ENCODE measurements at places on chromosomes 1 and 21. TPM values are rescaled to one million over a fixed set of nuclear protein-coding genes. Genes with fewer than 3 reads are reported as not detected.

Gene SIM2
- 0.55 TPM for total RNA-seq

GRCh38 chr1:81584398-81584797, 216.3 kb upstream of the ADGRL2 start:
- DNase-seq = no peak
- H3K27ac ChIP-seq = no peak overlapping the region
- H3K4me1 ChIP-seq = no peaks in the 10 kb centered on the region
- no peaks in the 10 kb centered on the region for H3K27me3 ChIP-seq
- no peak overlapping the region for H3K4me3 ChIP-seq

Gene CFAP141
- not detected for total RNA-seq

DNA sequence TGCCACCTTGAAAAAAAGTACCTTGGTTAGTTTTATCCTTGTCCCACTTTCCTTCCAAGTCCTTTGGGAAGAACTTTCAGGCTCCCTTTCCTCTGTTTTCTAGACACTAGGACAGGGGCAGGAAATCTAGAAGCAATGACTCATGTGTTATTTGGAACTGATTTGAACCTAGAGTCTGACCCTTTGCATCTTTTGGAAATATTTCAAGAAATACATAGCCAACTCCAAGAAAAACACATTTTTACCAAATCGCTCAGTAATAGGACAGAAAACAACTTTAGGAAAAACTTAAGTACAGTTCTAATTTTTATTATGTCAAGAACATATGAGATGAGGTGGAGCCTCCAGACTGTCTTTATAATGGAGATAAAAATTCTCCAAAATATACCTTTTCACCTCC, 292.4 kb downstream of the PTBP2 start:
- no peaks in the 10 kb centered on the region for H3K36me3 ChIP-seq
- H3K27me3 ChIP-seq = no peaks in the 10 kb centered on the region
- no peaks in the 10 kb centered on the region for H3K4me1 ChIP-seq
- no peak overlapping the region for H3K4me3 ChIP-seq
- H3K27ac ChIP-seq = no peak overlapping the region
- DNase-seq = no peak

DNA sequence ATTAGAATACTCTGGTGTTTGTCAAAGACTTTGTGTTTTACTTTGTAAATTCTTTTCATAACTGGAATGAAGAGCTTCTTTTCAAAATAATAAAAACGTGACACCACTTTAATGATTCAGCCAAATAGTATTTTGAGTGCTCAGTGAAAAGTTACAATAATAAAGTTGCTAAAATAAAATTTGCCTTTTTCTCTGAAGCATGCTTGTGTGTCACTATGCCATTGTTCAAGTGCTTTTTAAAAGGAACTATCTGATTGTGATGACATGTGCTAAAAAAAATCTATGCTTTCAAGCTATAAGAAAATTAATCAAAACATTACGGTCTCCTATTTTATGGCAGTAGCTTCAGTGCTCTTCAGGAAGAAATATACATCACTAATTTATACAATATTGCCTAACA, 1290.5 kb upstream of the B3GALT2 start:
- H3K4me1 ChIP-seq = no peaks in the 10 kb centered on the region
- H3K27me3 ChIP-seq = no peaks in the 10 kb centered on the region
- H3K27ac ChIP-seq = no peak overlapping the region
- no peak overlapping the region for H3K4me3 ChIP-seq

GRCh38 chr1:225866061-225866837, 15.9 kb downstream of the TMEM63A start:
- H3K4me3 ChIP-seq = no peak overlapping the region
- peaks cover 72% of the 10 kb centered on the region for H3K36me3 ChIP-seq
- H3K27me3 ChIP-seq = no peaks in the 10 kb centered on the region
- DNase-seq = peak; percentile 77

GRCh38 chr1:235403593-235403992, 36.4 kb downstream of the TBCE start:
- H3K36me3 ChIP-seq = peaks cover 5% of the 10 kb centered on the region
- H3K4me3 ChIP-seq = no peak overlapping the region
- H3K27ac ChIP-seq = no peak overlapping the region
- no peaks in the 10 kb centered on the region for H3K4me1 ChIP-seq
- DNase-seq = no peak

Gene GIPC2
- 0.15 TPM for total RNA-seq

- peaks cover 4% of the 10 kb centered on the region for H3K4me1 ChIP-seq
- no peak overlapping the region for H3K4me3 ChIP-seq
- H3K27me3 ChIP-seq = no peaks in the 10 kb centered on the region
- H3K27ac ChIP-seq = no peak overlapping the region
Observed at GRCh38 chr1:230219174-230220067, 152.4 kb downstream of the GALNT2 start.

DNA sequence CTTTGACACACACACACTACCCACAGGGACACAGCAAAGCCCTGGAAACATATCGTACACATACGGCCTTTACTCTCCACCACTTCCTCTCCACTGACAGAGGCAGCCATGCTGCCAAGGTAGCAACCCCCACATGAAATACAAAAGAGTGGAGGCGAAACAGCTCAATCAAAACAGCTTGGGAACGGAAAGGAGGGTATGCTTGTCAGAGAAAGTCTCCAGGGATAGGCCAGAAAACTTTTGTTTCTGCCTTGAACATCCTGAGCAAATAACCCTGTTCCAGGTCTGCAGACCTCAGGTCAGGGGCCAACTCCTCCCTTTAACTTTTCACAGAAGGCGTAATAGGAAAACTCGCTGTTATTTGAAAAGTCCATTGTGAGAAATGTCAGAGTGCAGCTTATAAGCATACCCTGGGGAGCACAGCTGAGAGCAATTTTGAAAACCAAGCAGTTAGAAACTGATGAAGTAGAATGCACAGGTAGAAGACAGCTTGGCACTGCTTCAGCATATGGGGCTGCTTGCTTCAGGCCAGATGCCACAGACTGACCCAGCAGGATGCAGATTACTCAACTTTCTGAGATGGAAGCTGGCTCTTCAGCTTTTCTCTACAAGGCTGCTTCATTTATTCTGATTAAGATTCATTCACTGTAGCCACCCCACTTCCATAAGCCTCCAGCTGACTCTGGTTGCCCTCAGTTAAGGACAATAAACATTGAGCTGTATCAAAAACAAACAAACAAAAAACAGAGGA, 18.0 kb downstream of the KIAA0319L start:
- H3K27ac ChIP-seq = peak overlapping the region; percentile 92
- H3K4me1 ChIP-seq = peaks cover 45% of the 10 kb centered on the region
- peak overlapping the region; percentile 58 for H3K4me3 ChIP-seq
- no peaks in the 10 kb centered on the region for H3K27me3 ChIP-seq

DNA sequence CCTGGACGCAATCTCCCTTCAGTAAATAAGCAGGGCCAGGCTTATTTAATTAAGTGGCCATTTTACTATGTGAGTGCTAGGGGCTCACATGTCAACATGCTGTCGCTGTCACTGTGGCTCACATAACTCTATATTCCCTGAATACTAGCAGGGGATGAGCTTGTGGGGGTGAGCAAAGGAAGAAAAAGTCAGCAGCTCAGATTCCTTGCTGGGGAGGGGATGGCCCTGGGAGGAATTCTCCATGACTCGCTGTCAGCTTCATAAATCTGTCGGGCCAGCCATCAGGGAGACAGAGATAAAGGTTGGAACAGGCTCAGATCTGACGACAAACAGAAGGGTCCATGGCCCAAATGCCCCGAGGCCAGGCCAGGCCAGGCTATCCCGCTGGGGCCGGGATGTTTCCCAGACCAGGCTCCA, 26.0 kb upstream of the PLEKHG5 start:
- peaks cover 2% of the 10 kb centered on the region for H3K4me1 ChIP-seq
- no peak for DNase-seq
- H3K27me3 ChIP-seq = no peaks in the 10 kb centered on the region
- no peak overlapping the region for H3K27ac ChIP-seq

Gene NBPF10
- 2.2 TPM for total RNA-seq

DNA sequence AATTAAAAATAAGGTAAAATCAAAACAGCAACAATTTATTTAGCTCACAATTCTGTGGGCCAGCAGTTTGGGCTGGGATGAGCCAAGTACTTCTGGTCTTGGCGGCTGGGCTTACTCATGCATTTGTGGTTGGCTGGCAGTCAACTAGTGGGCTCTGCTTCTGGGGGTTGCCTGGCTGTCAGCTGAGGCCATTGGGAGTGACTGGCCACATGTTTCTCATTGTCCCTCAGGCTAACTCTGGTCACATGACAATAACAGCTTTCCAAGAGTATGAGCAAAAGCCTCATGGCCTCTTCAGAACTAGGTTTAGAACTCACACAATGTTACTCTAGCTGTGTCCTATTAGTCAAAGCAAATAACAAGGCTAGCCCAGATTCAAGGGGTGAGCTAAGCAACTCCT, 15.6 kb upstream of the CHIA start:
- H3K27me3 ChIP-seq = peaks cover 24% of the 10 kb centered on the region
- H3K4me3 ChIP-seq = peak overlapping the region; percentile 52
- peak; percentile 38 for DNase-seq

DNA sequence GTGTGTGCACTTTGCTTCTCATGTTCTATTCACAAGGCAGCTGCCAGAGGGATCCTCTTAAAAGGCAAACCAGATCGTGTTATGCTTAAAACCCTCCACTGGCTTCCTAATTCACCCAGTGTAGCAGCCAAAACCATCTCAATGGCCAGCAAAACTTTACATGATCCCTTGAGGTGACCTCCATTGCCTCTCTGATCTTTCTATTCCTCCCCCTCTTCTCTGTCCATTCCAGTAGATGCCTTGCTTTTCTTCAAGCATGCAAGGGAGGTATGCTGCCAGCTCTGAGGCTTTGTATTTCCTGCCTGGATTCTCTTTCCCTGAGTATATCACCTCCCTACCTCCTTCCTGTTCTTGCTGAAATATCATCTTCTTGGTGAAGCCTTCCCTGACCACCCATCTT, 93.2 kb upstream of the KCNK2 start:
- no peaks in the 10 kb centered on the region for H3K27me3 ChIP-seq
- H3K4me3 ChIP-seq = no peak overlapping the region
- DNase-seq = no peak
- no peak overlapping the region for H3K27ac ChIP-seq
- no peaks in the 10 kb centered on the region for H3K36me3 ChIP-seq

GRCh38 chr21:42311160-42311559, 4.0 kb downstream of the TFF3 start:
- no peak overlapping the region for H3K4me3 ChIP-seq
- DNase-seq = no peak
- H3K36me3 ChIP-seq = no peaks in the 10 kb centered on the region
- peaks cover 3% of the 10 kb centered on the region for H3K4me1 ChIP-seq

Gene RCAN3
- 62.6 TPM for total RNA-seq

DNA sequence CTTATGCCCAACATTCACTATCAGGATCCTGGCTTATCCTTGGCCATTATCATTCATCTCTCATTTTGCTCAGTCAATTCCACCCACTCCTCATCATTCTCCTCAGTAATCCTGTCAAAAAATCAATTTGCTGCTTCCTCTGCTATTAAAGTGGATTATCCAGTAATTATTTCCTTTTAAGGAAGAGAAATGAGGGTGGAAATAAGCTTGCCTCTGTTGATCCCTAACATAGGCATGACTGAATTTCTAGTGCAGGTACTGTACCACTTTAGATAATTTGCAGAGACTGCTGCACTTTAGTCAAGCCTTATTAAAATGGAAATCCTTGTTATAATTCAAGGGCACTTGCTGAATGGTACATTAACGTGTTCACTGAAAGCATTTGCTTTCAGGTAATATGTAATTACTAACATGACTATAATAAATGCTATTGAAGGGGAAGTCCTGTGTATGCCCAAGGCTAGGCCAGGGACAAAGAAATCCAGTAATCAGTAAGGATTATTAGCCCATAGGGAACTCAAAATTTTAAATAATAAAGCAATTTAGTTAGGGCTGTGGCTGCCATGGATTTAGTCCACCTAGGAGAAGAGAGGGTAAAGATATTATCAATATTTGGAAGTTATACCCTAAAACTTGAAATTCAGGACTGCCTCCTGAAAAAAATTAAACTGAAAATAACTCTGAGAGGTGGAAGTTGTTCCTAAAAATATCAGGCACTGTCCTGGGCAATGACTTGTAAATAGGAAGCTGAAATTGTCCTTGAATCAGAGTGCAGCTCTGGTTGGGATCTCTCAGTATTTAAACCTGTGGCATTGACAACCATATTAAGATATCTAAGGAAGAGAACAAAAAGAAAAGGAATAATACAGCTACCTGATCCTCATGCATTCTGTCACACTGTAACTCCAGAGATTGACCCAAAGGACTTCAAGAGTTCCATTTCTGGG, 43.4 kb downstream of the RGS2 start:
- DNase-seq = no peak
- peaks cover 3% of the 10 kb centered on the region for H3K27me3 ChIP-seq
- no peaks in the 10 kb centered on the region for H3K36me3 ChIP-seq
- H3K4me3 ChIP-seq = no peak overlapping the region

Gene SLFNL1
- total RNA-seq = 0.18 TPM

GRCh38 chr1:23021834-23022233, 2.6 kb downstream of the KDM1A start:
- no peak for DNase-seq
- no peak overlapping the region for H3K27ac ChIP-seq
- H3K36me3 ChIP-seq = peaks cover 18% of the 10 kb centered on the region
- peaks cover 46% of the 10 kb centered on the region for H3K4me1 ChIP-seq
- no peaks in the 10 kb centered on the region for H3K27me3 ChIP-seq
- no peak overlapping the region for H3K4me3 ChIP-seq

Gene BATF3
- 56.7 TPM for total RNA-seq

DNA sequence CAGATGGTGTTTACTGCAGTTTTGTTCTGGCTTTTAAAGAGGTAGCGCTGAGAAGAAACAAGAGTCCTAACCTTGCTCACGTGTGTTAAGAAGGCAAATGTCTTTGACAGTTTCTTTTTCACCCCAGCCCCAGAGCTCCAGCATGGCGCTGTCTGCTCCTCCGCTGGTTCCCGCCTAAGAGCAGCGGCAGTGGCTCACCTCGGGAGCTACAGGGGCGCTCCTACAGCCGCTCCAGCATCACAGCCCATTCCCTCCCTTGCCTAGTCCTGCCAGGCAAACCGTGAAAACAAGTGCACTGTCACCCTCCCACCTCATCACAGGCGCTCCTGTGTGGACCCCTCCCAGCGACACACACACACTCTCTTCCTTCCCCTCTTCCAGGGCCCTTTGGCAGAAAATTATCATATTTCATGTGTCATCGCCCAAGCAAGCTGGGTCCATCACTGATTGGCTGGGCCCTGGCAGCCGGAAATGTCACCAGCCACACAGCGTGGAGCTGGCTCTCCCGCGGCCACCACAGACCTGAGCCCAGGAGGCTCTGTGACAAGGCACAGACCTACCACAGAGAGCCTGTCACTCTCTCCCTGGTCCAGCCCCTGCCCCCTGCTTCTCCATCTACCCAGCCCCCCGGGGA, 1.2 kb upstream of the HIVEP3 start:
- H3K4me1 ChIP-seq = peaks cover 56% of the 10 kb centered on the region
- H3K4me3 ChIP-seq = peak overlapping the region; percentile 93
- H3K27ac ChIP-seq = peak overlapping the region; percentile 93
- no peaks in the 10 kb centered on the region for H3K27me3 ChIP-seq
- peaks cover 2% of the 10 kb centered on the region for H3K36me3 ChIP-seq

Gene PRAMEF18
- not detected for total RNA-seq

DNA sequence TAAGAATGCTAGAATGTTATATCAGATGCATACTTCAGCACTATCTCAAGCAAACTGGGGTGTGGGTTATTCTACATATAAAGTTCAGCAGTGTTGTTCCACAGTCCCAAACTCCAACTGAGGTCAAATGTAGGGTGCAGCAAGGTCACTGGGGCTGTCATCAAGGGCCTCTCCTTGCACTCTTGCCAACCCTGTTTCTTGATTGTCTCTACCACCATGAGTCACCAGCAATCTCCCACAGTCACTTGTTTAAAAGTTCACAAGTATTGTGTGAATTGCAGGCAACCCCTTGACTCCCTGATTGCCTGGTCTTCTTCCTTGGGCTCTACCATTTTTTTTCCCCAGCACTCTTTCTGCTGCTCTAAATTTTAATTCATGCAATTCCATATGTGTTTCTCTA, 10.6 kb downstream of the METTL18 start:
- no peaks in the 10 kb centered on the region for H3K4me1 ChIP-seq
- no peak overlapping the region for H3K4me3 ChIP-seq
- no peak for DNase-seq
- no peaks in the 10 kb centered on the region for H3K36me3 ChIP-seq
- H3K27me3 ChIP-seq = peaks cover 52% of the 10 kb centered on the region
- no peak overlapping the region for H3K27ac ChIP-seq

Gene TBX15
- total RNA-seq = not detected

All from activated CD4-positive, alpha-beta memory T cell treated with anti-CD3 and anti-CD28 coated beads, Interleukin-2, amount 10 ng/mL, durations not matched to agents 7 days and 5 days (primary cell).